Frontal cortex (tissue), 4 donors: ENCODE measurements at places on chromosomes 2 and 18. TPM values are rescaled to one million over a fixed set of nuclear protein-coding genes. Genes with fewer than 3 reads are reported as not detected.

GRCh38 chr2:63438181-63438580 is 150.1 kb downstream of the WDPCP start:
- DNase-seq: no peak

GRCh38 chr2:100309311-100309710 is 13.0 kb downstream of the LONRF2 start:
- DNase-seq: peak; percentile 11

GRCh38 chr2:149857344-149857743 is 269.8 kb upstream of the MMADHC start:
- DNase-seq: no peak

GRCh38 chr18:48885266-48885923 is 65.4 kb downstream of the SMAD7 start:
- no peak for DNase-seq

GRCh38 chr2:193124815-193125214 is 930.1 kb upstream of the TMEFF2 start:
- no peak for DNase-seq

GRCh38 chr2:41657226-41657625 is 390.6 kb upstream of the PKDCC start:
- no peak for DNase-seq

DNA sequence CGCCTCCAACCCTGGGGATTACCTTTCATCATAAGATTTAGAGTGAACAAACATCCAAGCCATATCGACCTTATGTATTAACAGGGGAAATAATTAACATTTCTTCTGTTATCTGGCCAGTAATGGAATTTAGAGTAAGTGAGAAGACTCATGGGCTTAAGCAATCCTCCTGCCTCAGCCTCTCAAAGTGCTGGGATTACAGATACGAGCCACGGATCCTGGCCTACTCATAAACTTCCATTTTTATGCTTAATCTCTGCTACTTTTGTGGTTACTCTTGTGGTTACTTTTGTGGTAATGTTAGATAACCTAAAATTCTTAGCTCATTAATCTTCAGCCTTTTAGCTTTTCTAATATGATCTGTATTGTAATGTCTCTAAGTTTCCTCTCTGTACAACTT is 159.3 kb upstream of the SLC8A1 start:
- DNase-seq: no peak

GRCh38 chr2:105750735-105751134 is 6.0 kb downstream of the NCK2 start:
- DNase-seq: no peak

- DNase-seq: no peak
Measured at GRCh38 chr2:201880579-201880978, 74.2 kb downstream of the CDK15 start.

- no peak for DNase-seq
Measured at GRCh38 chr18:36761186-36761698, 67.6 kb downstream of the TPGS2 start.

DNA sequence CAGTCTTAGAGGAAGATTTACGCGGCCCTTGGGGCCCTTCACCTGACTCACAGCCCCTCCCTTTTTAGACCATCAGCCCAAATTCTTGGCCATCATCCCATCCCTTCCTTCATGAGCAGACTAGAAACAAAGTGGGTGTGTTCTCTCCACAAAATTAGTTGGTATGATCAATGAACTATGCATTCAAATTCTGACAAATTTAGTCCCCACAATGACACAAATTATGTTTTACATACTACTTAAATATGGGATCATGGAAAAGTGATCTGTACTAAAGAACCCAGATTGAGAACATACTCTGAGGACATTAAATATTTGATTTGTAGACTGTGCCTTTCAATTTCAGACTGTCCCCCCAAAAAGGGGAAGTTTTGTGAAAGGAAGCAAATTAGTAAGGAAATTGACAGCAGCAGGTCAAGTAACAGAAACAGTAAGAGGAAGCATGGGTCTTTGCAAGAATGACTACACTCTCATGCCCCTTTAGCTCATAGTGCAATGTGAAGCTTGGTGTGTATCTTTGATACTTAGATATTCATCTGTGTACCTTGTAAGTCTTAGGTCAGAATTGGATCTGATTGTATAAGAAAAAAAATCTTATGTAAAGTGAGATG is 2.2 kb upstream of the MAPRE2 start:
- DNase-seq: no peak

- no peak for DNase-seq
Measured at GRCh38 chr18:45619062-45619825, 4.0 kb downstream of the SLC14A2 start.

GRCh38 chr18:54774423-54774822 is 53.9 kb upstream of the RAB27B start:
- no peak for DNase-seq

DNA sequence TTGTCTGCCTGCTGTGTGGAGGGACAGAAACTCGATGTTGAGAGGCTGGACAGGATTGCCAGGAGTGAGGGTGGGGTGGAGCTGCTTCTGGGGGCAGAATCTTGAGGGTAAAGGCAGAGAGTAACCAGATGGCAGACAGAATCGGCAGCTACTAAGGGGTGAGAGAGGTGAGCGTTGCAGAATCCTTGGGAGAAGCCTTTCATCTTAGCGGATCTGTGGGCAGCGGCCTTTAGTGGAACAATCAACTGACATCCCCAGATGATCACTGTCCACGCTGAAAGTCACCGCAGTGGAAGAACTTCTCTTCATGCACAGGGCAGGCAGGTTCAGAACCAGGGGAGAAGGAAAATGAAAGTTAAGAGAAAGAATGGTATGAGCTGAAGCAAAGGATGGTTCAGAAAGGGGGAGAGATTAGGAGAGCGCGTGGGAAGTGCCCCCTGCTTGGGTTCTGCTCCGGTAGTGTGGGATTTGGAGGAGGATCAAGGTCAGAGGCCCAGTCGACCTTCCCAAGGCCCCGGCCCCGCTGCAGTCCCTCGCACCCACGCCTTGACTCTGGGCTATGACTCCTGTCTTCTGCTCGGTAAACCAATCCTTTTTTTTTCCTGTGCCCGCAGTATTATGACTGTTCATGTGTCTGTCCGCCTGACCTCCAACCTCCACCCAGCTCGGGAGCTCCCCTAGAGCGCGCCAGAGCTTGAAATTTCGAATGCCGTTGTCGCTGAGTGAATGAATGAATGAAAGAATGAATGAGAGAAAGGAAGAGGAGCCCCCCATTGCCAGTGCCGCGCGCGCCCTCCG is 584 bp downstream of the BOLA3 start:
- no peak for DNase-seq

GRCh38 chr2:186543561-186544131 is 46.2 kb upstream of the ITGAV start:
- no peak for DNase-seq

CMPK2 gene
- total RNA-seq: 10.2 TPM

REG3G gene
- not detected for total RNA-seq

ADGRF3 gene
- under 0.01 TPM for total RNA-seq

TEX44 gene
- not detected for total RNA-seq

RIT2 gene
- total RNA-seq: 29.3 TPM
